Activated naive CD4-positive, alpha-beta T cell treated with Interleukin-2 at 50 U/mL for 16 hours (primary cell): ENCODE measurements at places on chromosomes 4 and X.

- DNase-seq = no peak
Observed at GRCh38 chrX:115894087-115894486, 276.5 kb upstream of the AGTR2 start.

DNA sequence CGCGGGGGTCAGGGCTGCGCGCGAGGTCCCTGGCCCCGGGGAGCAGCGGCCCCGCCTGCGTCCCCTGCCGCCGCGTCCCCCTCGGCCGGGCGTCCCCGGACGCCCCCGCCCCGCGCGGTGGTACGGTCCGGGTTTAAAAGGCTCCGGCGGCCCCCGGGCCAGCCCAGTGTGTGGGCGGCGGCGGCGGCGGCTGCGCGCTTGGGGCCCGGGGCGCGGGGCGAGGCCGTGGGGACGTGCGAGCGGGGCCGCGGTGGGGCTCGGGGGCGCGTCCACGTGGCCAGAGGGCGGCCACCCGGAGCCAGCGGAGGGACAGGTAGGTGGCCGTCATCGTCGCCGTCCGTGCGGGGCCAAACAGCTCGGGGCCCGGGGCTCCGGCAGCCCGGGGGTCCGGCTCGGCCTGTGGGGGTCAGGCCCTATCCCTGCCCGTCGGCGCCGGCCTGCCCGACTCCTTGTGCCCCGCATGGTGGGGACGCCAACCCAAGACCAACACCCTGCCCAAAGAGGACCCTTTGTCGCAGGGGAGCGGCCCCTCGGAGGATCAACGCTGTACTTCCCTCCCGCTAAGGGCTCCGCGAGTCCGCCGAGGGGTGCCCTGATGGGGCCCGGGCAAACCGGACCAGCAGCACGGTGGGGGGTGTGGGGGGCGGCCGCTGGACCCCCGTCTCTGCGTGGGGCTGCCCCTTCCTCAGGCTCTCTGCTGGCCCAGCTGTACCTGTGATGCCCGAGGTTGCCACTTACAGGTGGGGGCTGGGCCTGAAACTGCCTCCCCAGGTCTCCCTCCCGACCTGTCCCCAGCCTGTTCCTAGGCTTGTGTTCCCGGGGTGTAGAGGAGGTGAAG is at the start of gene PLXNA3:
Gene PLXNA3, plus strand, starts transcription at position 166 of the 838 bp plus-strand sequence. CDS start 1,903 bp downstream, outside the sequence.
- peak; percentile 68 for DNase-seq

DNA sequence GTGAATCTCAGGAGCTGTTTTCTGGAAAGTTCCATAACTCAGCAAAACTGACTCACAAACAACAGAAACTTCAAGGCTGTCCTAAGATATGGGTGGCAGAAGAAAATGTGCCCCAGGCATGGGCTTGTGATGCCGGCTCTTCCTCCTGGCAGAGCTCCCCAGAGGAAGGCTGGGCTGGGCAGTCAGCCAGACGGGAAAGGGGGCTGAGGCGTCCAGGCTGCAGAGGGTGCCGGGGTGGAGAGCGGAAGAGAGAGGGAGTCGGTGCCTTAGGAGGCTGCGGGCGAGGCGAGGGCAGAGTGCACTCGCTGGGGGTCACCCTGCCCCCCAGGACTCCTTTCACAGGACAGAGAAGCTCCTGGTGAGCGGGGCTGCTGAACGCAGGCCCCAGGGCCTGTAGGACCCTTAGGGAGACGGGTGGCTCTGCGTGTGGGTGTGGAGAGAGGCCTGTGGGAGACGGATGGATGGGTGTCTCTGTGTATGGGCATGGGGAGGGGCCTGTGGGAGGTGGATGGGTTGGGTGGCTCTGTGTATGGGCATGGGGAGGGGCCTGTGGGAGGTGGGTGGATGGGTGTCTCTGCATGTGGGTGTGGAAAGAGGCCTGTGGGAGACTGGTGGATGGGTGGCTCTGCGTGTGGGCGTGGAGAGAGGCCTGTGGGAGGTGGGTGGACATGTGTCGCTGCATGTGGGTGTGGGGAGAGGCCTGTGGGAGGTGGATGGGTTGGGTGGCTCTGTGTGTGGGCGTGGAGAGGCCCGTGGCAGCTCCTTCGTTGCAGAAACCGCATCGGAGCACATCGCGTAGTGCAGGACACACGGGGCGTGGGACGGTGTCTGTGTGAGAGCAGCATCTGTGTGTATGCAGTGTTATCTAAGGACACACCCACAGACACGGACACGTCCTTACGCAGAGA is 15.9 kb downstream of the PCGF3 start:
- no peak for DNase-seq

DNA sequence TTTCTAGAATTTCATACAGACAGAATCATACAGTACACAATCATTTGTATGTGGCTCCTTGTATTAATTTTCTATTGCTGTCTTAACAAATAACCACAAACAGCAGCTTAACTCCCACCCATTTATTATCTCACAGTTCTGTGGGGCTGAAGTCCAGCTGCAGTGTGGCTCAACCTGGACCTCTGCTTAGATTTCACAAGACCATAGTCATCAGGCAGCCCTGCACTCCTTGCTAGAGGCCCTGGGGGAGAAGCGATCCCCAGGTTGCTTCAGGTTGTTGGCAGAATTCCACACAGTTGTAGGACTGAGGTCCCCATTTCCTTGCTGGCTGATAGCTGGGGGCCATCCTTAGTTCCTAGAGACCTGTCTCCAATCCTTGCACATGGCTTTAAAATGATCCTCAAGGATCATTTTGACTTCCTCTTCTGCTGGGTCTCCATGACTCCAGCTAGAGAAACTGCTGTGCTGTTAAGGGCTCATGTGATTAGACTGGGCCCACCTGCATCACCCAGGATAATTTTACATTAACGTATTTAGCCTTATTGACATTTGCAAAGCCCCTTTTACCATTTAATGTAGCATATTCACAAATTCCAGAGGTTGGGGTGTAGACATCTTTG is 60.9 kb upstream of the SMAD1 start:
- no peak for DNase-seq

GRCh38 chr4:25966171-25966570 is 52.2 kb downstream of the SMIM20 start:
- DNase-seq = no peak

- DNase-seq = peak; percentile 63
Observed at GRCh38 chrX:107678957-107679740, 50.8 kb downstream of the PRPS1 start.

DNA sequence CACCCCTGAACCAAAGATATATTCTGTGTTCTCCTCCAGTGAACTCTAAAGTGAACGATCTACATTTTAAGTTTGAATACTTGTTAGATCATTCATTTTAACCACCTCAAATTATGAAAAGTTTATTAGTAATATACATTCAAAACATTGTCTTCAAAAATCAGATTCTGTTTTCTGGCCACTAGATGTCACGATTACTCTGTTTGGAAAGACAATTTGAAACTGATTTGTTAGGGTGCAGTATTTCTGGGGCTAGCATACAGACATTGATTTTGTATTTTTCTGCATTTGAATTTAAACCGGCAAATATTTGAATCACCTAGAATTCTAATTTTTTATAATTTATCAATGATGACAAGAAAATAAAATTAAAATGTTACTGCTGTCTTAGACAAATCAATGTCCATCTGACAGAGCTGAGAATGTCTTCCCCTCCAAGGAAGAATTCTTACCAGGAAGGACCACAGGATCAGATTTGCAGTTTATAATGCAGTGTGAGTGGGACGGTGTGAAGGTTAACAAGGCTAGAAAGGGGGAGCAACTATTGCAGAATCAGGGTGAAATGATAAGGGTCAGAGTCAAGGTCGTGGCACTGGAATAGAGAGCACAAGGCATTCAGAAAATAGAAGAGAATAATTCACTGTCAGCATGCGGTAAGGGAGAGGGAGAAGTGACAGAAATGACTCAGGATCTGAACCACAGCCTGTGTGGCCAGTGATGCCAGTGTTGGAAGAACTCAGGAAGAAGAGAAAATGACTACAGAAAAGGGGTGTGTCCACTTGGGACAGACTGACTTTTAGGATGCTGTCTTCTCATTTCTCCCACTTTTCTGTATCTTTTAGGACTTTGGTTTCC is 91.6 kb downstream of the ANXA10 start:
- DNase-seq = no peak

- no peak for DNase-seq
Observed at GRCh38 chrX:106710771-106711170, 15.7 kb upstream of the RNF128 start.

- no peak for DNase-seq
Observed at GRCh38 chrX:54181202-54181953, 1.7 kb downstream of the FAM120C start.

- DNase-seq = no peak
Observed at GRCh38 chr4:41693629-41694028, 54.9 kb downstream of the PHOX2B start.

DNA sequence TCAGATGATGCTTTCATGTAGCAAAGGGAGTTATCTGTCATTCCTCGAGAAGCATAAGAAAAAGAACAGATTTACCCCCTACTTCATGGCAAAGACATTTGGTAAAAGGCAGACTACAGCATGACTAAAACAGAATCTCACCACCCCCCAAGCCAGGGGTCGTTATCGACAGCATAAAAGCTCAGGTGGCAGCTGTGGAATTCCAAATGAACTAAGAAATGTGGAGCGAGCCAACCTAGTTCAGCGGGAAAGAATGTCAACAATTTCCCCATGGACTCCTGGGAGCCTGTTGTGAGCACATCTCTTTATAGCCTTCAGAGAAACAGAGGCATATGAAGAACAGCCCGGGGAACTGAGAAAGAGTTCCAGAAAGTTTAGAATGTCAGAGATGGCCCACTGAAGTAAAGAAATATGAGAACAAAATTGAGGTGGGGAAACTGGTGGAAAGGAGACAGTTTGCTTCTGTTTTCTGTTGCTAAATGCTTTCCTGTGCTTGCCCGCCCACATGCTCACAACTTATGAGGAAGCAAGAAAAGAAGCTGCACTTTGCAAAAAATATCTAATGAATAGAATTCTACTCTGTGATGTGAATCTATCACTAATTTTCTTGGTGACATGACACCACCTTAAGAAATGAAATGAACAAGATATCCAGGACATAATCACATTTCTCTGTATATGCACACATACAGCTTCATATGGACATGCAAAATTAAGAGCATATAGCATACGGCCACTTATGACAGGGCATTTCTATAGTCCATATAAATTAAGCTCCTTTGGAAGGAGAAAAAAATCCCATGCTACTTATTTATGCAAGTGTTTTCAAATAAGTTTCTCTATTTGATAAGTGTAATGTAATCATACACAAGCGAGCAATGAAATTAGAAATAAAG is 135.3 kb upstream of the MID1 start:
- DNase-seq = no peak

DNA sequence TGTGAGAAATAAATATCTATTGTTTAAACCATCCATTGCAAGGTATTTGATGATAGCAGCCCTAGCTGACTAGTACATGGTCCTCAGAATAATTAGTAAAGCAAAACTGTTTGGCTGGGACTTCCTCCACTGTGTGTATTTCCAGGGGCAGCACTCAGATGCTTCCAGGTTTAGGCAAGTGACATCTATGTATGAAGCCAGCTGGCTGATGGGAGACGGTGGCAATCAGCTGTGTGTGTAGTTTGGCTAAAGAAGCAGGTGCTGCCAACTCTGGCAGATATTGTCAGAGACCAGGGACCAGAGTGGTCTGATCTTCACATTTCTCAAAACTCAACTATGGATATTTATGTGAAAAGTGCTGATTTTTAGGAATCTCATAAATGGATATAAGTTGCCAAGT is 19.1 kb downstream of the HS3ST1 start:
- no peak for DNase-seq

DNA sequence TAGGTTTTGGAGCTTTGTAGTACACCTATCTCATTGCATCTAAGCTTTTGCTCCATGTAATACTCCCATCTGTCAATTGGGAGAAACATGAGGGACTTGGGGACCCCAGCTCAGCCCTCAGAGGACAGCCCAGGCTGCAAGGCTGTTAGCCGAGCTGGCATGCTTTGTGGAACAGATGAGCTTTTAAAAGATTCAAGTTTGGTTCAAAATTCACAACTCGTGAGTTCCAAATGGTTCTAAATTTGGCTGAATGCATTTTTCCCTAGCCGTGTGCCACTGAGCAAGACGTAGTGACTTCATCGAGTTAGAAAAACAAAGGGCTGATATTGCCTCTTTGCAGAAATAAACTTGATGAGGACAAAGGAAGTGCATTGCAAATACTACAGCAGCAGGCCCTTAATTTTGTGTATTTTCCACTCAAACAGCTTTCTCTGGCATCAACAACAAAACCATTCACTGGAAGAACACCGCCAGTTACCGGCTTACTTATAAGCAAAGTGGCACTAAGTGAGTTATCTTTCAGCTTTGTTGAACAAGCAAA is 165.0 kb upstream of the HS3ST1 start:
- DNase-seq = no peak

DNA sequence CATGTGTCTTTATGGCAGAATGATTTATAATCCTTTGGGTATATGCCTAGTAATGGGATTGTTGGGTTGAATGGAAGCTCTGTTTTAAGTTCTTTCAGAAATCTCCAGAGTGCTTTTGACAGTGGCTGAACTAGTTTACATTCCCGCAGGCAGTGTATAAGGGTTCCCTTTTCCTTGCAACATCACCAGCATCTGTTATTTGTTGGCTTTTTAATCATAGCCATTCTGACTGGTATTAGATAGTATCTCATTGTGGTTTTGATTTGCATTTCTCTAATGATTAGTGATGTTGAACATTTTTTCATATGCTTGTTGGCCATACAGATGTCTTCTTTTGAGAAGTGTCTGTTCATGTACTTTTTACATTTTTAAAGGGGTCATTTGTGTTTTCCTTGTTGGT is 129.8 kb downstream of the TBCK start:
- no peak for DNase-seq

- DNase-seq = no peak
Observed at GRCh38 chr4:26782830-26783202, 77.8 kb upstream of the STIM2 start.

GRCh38 chr4:130675266-130675665 is 1579.3 kb downstream of the C4orf33 start:
- DNase-seq = no peak

GRCh38 chr4:98503676-98504075 is 154.7 kb downstream of the TSPAN5 start:
- DNase-seq = no peak

DNA sequence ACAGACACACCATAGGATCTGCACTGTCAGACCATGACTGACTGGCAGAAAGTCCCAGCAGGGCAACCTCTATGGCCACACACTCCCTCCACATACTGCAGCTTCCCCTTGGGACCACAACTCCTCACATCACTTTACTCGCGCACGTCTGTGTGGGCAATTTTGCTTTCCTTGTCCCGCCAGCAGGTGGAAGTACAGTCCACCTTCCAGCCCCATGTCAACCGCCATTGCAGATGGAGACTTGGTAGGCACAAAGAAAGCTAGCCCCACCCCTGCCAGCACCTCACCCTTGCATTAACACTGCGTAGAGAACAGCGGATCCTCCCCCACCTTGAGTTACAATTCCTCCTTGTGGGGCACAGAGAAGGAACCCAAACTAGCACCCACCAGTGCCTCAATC is 74.4 kb upstream of the NAP1L2 start:
- DNase-seq = no peak

GRCh38 chr4:129823105-129823504 is 727.2 kb downstream of the C4orf33 start:
- no peak for DNase-seq

GRCh38 chr4:109166126-109166525 is 136.3 kb downstream of the COL25A1 start:
- DNase-seq = no peak

DNA sequence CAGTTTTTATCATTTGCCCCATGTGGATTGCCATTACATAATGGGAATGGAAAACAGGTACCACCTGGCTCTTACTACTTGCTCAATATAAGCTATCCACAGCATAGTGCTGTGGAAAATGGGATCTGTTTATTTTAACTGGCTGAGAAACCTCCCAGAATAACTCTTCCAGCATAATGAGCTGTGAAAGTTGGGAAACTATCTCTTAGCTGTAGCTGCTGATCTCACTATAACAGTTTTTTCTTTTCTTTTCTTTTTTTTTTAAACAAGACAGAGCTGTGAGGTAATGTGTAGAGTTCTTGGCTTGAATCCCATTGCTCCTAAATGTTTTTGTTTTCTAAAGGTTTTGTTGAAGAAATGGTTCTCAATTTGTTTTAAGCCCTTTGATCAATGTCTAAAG is 988.3 kb downstream of the PCDH19 start:
- no peak for DNase-seq
